Gastroesophageal sphincter (tissue), 4 donors: ENCODE measurements at places on chromosomes 11 and 22.
A peak's percentile ranks its signal among the peaks of the same experiment; 100 is the strongest.

- no peak for ATAC-seq
These were observed 294.0 kb upstream of the CTSC start for GRCh38 chr11:88631497-88631896.

- no peak for ATAC-seq
These were observed 175.3 kb downstream of the IGLL1 start for GRCh38 chr22:23404689-23405365.

- peak; percentile 89 for ATAC-seq
These were observed 125.6 kb downstream of the BCR start for GRCh38 chr22:23305922-23306374.

GRCh38 chr11:31895926-31896325, 84.8 kb upstream of the PAX6 start:
- no peak for ATAC-seq

DNA sequence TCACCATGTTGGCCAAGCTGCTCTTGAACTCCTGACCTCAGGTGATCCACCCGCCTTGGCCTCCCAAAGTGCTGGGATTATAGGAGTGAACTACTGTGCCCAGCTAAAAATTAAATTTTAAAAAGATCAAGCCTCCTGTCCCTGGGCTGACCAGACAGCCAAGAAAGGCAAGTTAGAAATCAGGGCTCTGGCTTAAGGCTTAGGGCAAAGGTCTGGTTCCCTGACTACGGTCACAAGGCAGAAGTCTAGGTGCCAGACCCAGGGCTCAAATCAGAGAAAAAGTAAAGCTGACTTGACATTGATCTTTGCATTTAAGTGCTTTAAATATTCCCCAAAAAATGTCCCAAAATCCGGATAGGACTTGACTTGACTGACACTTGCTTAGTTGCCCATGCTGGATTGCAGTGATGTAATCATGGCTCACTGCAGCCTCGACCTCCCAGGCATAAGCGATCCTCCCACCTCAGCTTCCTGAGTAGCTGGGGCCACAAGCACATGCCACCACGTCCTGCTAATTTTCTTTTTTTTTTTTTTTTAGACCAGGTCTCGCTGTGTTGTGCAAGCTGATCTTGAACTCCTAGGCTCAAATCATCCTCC, 17.3 kb upstream of the CRKL start:
- no peak for ATAC-seq

- ATAC-seq: peak; percentile 75
These were observed 53.4 kb downstream of the CD44 start for GRCh38 chr11:35192347-35192746.

- no peak for ATAC-seq
These were observed 46.3 kb upstream of the RAPSN start for GRCh38 chr11:47495011-47495855.

- no peak for ATAC-seq
These were observed 7.5 kb downstream of the RASD2 start for GRCh38 chr22:35547987-35548721.

DNA sequence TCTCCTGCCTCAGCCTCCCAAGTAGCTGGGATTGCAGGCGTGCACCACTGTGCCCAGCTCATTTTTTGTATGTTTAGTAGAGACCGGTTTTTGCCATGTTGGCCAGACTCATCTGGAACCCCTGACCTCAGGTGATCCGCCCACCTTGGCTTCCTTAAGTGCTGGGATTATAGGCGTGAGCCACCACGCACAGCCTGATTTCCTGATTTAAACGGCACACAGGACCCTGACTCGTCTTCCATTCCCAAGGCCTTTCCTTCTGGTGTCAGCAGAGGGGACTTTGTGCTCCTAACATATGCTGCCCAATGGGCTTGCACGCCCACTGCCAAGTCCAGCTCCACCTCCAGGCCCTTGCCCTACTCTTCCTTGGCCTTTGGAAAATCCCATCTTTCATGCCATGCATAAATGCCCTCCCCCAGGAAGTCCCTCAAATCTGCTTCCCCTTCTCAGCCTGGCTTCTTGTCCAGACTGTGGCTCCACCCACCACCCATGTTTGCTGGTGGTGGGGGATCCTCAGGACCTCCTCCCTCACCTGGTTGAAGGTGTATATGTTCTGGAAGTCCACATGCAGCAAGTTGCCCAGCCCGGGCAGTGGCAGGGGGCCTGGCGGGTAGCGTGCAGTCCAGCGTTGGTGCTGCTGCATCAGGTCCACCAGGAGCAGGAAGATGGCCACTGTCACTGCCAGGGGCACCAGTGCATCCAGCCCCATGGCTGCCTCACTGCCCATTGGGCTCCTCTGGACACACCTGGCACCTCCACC, 23.9 kb upstream of the CYP2D6 start:
- no peak for ATAC-seq

DNA sequence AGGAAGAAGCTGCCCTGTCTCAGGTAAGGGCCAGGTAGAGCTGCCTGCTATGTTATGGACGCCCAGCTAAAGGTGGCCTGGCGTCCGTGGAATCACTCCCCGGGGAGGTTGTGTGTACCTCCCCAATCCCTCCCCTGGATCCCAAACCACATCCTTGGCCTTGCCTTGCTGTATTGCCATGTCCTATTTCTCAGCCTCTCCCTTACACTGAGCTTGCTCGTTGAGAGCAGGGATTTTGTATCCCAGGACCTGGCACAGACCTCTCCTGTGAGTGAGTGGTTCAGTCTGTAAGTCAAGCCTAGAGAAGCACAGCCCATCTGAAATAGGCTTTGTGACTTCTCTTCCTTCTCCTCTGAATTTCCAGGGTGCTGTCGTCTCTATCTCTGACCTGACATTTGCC, 53.9 kb downstream of the TRAF6 start:
- no peak for ATAC-seq

- no peak for ATAC-seq
These were observed 58.7 kb upstream of the PRODH start for GRCh38 chr22:18994701-18995326.
